Endothelial cell of umbilical vein (primary cell): ENCODE measurements at places on chromosomes 7 and 10. TPM values are rescaled to one million over a fixed set of nuclear protein-coding genes. Genes with fewer than 3 reads are reported as not detected.

DNA sequence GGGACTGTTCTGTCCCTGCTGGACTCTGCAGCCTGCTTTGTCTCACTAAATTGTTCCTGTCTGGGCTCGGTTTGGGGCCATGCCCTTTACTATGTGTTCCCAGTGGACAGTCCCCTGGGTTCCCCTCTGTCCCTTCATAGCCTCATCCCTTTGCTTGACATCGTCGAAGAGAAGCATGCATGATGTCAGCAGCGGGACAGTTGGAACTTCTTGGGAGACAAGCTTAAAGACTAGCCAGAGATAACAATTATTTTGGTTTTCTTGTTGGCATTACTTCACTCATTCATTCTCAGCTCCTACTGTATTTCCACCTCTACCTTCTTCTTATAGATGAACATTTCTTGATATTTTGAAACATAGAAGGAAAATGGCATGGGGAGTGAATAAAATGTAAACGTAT lies 2.7 kb downstream of the EPHB6 start:
- H3K4me3 ChIP-seq, result no peak overlapping the region
- peaks cover 3% of the 10 kb centered on the region for H3K4me1 ChIP-seq
- no peak for DNase-seq
- H3K27ac ChIP-seq, result no peak overlapping the region

DNA sequence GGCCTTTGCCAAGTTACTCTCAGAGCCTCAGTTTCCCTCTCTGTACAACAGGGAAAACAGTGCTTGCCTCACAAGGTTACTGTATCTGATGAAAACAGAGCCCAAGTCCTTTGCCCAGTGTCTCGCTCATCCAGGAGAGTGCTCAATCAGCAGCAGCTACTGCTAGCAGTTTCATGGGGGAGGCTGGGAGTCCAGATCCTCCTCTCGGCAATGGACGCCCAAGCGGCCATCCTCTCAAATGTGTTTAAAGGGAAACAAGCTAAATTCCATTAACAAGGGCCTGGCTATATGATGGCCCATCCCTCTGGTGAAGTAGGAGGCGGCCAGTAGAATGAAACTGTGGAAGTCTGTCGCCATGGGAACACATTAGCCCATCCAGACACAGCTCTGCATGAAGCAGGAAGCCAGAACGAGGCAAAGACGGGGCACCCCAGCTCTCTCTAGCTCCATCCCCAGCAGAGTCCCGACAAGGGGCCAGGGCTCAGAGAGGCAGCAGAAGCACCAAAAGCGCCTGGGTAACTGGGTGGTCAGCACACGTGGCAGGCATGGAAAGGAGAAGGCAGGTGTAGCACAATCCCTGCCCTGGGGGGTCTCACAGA lies 35.2 kb downstream of the FAM53B start:
- no peak overlapping the region for H3K4me3 ChIP-seq
- H3K4me1 ChIP-seq, result peaks cover 12% of the 10 kb centered on the region
- no peaks in the 10 kb centered on the region for H3K27me3 ChIP-seq
- no peak for DNase-seq
- H3K36me3 ChIP-seq, result peaks cover 3% of the 10 kb centered on the region

DNA sequence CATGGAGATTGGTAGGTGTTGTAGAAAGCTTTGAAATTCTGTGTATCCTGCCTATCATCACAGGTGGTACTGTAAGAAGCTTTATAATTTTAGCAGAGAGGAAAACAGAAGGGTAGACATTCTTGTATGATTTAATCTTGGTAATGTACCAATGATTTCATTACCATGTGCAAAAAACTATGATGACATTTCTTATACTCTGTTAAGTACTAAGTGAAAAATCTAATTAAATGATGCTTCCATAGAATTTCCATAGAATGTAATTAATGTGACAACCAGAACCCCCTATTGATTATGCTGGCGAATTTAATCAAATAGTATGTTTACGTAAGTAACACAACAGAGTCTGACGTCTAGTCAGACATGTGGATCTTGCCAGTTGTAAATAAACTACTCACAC lies 16.0 kb upstream of the RHOBTB1 start:
- H3K4me3 ChIP-seq, result no peak overlapping the region
- H3K27ac ChIP-seq, result no peak overlapping the region
- no peaks in the 10 kb centered on the region for H3K36me3 ChIP-seq
- H3K4me1 ChIP-seq, result peaks cover 27% of the 10 kb centered on the region
- H3K27me3 ChIP-seq, result no peaks in the 10 kb centered on the region

DNA sequence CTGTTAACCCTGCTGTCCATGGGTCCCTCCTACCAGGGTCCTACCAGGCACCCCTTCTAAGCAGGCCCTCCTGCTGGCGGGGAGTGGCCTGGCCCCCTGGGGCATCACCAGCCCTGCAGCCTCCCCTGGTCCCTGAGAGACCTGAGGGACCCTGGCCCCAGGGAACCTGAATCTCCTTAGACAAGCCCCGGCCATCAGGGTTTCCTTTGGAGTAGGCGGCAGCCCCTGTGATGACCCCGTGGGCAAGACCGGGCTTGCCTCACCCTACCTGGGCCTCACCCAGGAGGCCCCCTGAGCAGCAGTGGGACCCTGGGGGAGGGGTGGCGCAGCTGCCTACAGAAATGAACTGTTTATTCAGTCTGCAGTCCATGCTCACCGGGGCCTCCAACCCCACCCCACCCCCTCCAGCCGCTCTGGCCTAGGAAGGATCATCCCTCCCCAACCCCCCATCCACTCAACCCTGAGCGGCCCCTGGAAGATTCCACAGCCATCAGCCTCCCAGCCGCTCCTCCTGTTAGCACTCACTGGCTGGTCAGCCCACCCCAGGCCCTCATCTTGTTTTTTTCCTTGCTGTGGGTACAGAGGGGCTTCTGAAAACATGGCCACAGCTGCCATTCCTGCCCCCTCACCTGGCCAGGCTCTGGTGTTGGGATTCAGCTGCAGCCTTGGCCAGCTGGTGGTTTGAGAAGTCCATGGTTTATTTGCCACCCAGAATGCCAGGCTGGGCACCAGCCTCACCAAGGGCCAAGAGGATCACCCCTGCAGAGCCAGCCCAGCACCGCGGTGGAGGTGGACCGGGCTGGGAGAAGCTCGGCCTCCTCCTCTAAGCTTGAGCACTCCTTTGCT lies 34.8 kb upstream of the CHST15 start:
- no peak overlapping the region for H3K4me3 ChIP-seq

Gene IGFBP3
- 8.1 and 10.1 TPM in 2 replicates for total RNA-seq

DNA sequence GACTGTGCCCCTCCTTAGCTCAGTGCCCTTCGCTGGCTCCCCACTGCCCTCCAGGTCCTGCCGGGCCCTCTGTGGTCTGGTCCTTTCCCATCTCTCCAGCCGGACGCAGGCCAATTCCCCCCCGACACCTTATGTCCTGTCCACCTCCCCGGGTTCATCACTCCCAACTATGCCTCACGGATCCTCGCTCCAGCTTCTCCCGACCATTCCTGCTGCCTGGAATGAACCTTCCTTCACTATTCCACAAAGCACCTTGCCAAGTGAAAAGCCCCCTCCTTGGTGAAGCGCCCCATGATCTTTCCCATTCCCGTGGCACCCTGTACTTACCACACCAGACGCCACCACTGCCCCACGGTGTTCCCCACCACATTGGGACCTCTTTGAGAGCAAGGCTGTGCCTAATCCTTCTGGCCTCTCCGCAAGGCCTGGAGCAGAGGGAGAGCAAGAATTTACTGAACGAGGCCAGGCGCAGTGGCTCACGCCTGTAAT lies 47.2 kb downstream of the TMEM270 start:
- DNase-seq, result no peak
- no peaks in the 10 kb centered on the region for H3K4me1 ChIP-seq
- H3K36me3 ChIP-seq, result no peaks in the 10 kb centered on the region
- H3K27me3 ChIP-seq, result no peaks in the 10 kb centered on the region

- H3K36me3 ChIP-seq, result no peaks in the 10 kb centered on the region
- H3K27me3 ChIP-seq, result peaks cover 11% of the 10 kb centered on the region
- DNase-seq, result peak; percentile 86
- peaks cover 28% of the 10 kb centered on the region for H3K4me1 ChIP-seq
- H3K4me3 ChIP-seq, result no peak overlapping the region
Observed at GRCh38 chr10:79933961-79934360, 14.9 kb downstream of the SFTPD start.

Gene SPDYE2B
- total RNA-seq, result not detected in 2 replicates

DNA sequence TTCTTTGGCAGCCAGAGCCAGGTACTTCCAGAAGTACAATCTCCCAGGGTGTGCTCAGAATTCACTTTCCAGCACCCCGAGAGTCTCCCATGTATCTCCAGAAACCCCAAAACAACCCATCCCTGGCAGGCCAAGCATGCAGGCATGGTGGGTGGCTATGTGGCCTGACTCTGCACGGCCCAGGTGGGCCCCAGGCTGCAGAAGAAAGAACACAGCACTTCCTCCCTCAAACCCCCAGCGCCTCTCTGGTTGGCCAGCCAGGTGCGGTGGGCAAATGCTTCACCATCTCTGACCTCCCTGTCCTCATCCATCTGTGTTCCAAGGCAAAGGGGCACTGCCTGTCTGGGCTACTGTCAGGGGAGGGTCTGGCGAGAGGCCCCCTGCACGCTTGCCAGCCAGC lies 100.3 kb downstream of the MKI67 start:
- H3K27me3 ChIP-seq, result no peaks in the 10 kb centered on the region
- no peak for DNase-seq
- H3K4me3 ChIP-seq, result no peak overlapping the region
- H3K36me3 ChIP-seq, result peaks cover 6% of the 10 kb centered on the region
- H3K27ac ChIP-seq, result no peak overlapping the region

- H3K4me3 ChIP-seq, result no peak overlapping the region
- H3K36me3 ChIP-seq, result no peaks in the 10 kb centered on the region
- H3K27me3 ChIP-seq, result no peaks in the 10 kb centered on the region
- H3K27ac ChIP-seq, result no peak overlapping the region
- peak; percentile 28 for DNase-seq
Observed at GRCh38 chr7:75727881-75728593, 10.7 kb downstream of the HIP1 start.

DNA sequence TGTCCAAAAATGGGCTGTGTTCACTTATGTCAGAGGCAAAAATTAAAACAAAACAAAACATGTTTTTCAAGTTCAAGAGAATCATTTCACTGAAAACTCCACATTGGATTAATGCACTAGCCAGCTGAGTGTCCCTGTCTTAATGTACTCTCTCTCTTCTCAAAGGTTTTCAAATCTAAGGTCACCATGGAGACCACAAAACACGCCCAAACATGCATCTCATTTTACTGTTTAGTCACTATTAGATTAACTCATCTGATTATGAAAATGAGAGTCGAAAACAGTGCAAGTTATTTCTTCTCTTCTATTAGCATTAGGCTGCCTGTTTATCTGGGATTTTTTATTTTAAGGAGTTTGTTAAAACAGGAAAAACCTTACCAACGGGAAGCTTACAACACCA lies 70.8 kb upstream of the ASAH2 start:
- H3K4me1 ChIP-seq, result peaks cover 20% of the 10 kb centered on the region
- no peaks in the 10 kb centered on the region for H3K27me3 ChIP-seq
- H3K4me3 ChIP-seq, result no peak overlapping the region
- DNase-seq, result no peak
- H3K27ac ChIP-seq, result no peak overlapping the region

DNA sequence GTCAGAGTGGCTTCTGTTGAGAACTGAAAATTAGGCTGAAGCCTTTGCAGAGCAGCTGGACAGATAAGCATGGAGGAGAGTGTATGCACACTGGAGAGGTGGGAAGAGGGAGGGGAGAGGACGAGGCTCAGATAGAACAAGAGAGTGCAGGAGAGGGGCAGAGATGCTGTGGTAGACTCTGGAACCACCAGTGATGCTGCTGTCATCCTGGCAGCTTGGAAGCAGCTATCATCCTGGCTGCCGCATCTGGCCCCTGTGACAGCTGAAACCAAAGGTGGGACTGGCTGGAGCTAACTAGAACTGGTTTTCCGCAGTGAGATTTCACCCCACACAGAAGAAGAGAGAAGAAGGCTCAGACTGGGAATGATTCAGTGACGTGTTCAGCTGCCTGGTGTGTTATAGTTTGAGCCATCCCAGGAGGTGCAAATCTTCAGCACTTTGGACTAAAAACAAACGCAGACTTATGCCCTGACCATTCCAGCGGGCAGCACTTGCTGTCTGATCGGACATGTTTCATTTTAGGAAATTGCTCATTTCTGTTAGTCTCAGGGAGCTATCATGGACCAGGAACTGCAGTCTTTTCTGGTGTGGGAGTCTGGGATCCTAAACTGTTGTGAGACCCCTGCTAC lies 38.4 kb downstream of the EEPD1 start:
- H3K27ac ChIP-seq, result no peak overlapping the region
- H3K27me3 ChIP-seq, result no peaks in the 10 kb centered on the region
- H3K36me3 ChIP-seq, result no peaks in the 10 kb centered on the region
- no peaks in the 10 kb centered on the region for H3K4me1 ChIP-seq
- DNase-seq, result no peak

GRCh38 chr7:99557940-99558305 lies 519 bp upstream of the ZNF655 start:
- H3K4me3 ChIP-seq, result peak overlapping the region; percentile 86

Gene MYH16
- total RNA-seq, result 0.09 and 0.11 TPM in 2 replicates

Gene KCNH2
- total RNA-seq, result 0.09 TPM in 1 of 2 replicates, not detected in the other

DNA sequence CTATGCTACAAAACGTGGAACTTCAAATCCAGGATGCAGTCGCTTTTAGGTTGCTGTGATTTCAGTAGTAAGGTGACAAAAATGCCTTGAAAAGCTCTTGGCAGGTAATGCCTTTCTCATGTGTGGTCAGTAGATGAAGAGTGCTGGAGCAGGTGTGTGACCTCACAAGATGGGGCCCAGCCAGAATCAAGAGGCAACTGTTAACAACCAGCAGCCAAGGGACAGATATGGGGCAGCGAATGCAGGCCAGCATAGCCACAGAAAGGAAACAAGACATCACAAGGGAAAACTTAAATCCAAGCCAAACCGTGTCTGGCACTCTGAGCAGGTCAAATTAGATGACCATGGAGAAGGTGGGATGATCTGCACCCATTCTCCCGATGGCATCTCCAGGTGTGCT lies 12.3 kb downstream of the HUS1 start:
- peaks cover 41% of the 10 kb centered on the region for H3K36me3 ChIP-seq
- no peak overlapping the region for H3K27ac ChIP-seq
- H3K4me1 ChIP-seq, result peaks cover 32% of the 10 kb centered on the region

GRCh38 chr10:69906425-69906824 lies 104.7 kb downstream of the COL13A1 start:
- no peak overlapping the region for H3K27ac ChIP-seq
- peaks cover 10% of the 10 kb centered on the region for H3K4me1 ChIP-seq
- H3K27me3 ChIP-seq, result no peaks in the 10 kb centered on the region

GRCh38 chr7:98745722-98746318 lies 124.0 kb downstream of the TMEM130 start:
- no peak overlapping the region for H3K4me3 ChIP-seq
- no peak overlapping the region for H3K27ac ChIP-seq
- no peaks in the 10 kb centered on the region for H3K36me3 ChIP-seq
- H3K4me1 ChIP-seq, result no peaks in the 10 kb centered on the region
- no peaks in the 10 kb centered on the region for H3K27me3 ChIP-seq
- DNase-seq, result peak; percentile 39

DNA sequence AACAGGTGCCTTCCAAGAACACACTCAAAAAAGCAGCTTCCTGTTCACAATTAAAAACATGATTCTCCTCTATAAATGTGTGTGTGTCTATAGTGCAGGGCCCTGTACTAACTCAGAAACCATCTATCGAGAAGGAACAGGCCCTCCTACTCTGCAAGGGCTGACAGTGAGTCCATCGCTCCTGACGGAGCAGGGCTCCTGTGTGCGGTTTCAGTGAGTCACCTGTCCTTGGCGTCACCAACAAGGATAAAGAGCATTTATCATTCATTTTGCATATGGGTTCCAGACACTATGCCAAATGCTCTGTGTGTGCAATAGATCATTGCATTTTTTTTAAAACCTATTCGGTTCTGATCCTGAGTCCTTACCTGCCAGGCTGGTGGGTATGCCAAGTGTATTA lies 63.7 kb downstream of the TACC2 start:
- no peak for DNase-seq
- no peaks in the 10 kb centered on the region for H3K27me3 ChIP-seq
- H3K27ac ChIP-seq, result no peak overlapping the region
- no peaks in the 10 kb centered on the region for H3K36me3 ChIP-seq
- H3K4me1 ChIP-seq, result peaks cover 15% of the 10 kb centered on the region
- no peak overlapping the region for H3K4me3 ChIP-seq
